ENCODE measurements at places on chromosomes 4 and X. TPM values are rescaled to one million over a fixed set of nuclear protein-coding genes. Genes with fewer than 3 reads are reported as not detected.

- DNase-seq = no peak
These were observed 175.5 kb downstream of the GASK1B start for GRCh38 chr4:157997296-157997695.

GRCh38 chrX:155115174-155115819 is 44.0 kb downstream of the BRCC3 start:
- no peak for DNase-seq

GPR50 gene
- not detected for total RNA-seq

SLC6A14 gene
- total RNA-seq = not detected

OPRPN gene
- total RNA-seq = not detected

MAGEA6 gene
- total RNA-seq = not detected

All from pulmonary artery endothelial cell (primary cell).